ENCODE measurements at places on chromosomes 2 and 18. TPM values are rescaled to one million over a fixed set of nuclear protein-coding genes. Genes with fewer than 3 reads are reported as not detected.

DNA sequence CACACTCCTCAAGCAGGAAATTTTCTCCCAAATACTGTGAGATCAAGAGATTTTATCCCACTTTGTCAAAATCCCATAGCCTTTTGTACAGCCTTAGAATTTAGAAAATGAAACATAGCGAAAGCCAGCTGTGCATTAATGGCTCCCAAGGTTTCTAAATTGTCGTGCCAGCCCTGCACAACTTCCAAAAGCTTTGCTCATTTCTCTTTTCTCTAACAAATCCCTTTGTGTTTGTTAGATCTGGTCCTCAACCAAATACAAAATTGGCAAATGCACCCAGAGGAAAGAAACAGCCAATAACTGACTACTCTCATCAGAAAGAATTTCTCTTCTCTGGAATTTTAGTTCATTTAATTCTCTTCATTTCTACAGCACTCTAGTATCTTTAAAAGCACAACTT, 361.1 kb downstream of the INSIG2 start:
- H3K4me3 ChIP-seq = no peak overlapping the region
- H3K36me3 ChIP-seq = no peaks in the 10 kb centered on the region
- DNase-seq = no peak
- peaks cover 18% of the 10 kb centered on the region for H3K27me3 ChIP-seq
- H3K4me1 ChIP-seq = no peaks in the 10 kb centered on the region
- H3K27ac ChIP-seq = no peak overlapping the region

DNA sequence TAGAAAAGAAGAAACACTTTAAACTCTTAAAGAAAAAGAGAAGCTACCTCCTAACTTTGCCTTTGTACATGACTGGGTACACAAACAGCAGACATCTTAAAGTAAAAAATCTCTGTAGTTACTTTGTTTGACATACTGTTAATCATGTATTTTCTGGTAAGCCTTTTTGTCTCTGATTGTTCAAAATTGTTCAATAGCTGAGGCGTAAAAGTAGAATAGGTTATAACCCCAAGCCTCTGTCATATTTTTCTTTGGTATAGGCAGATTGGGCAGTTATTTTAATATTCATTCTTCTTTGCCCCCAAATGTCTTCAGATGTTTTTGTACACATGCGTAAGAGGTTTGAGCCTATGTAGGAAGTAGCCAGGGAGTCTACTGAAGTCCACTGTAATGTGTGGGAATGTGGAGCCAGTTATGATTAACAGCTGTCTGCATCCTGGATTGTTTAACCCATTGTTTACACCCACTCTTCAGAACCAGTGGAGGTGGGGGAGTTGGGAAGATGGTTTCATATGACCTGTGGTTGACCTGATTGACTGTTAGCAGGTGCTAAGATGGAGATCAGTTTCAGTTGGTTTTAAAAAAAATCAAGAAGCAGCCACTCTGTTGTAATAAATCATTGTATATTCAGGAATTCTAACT, 150.5 kb downstream of the TANC1 start:
- H3K27me3 ChIP-seq = no peaks in the 10 kb centered on the region
- no peak overlapping the region for H3K27ac ChIP-seq
- no peak for DNase-seq
- H3K4me1 ChIP-seq = peaks cover 6% of the 10 kb centered on the region

- H3K27ac ChIP-seq = no peak overlapping the region
- DNase-seq = no peak
- H3K4me3 ChIP-seq = no peak overlapping the region
- H3K4me1 ChIP-seq = peaks cover 45% of the 10 kb centered on the region
These were observed 192.8 kb downstream of the ARHGAP15 start for GRCh38 chr2:143321994-143322393.

DNA sequence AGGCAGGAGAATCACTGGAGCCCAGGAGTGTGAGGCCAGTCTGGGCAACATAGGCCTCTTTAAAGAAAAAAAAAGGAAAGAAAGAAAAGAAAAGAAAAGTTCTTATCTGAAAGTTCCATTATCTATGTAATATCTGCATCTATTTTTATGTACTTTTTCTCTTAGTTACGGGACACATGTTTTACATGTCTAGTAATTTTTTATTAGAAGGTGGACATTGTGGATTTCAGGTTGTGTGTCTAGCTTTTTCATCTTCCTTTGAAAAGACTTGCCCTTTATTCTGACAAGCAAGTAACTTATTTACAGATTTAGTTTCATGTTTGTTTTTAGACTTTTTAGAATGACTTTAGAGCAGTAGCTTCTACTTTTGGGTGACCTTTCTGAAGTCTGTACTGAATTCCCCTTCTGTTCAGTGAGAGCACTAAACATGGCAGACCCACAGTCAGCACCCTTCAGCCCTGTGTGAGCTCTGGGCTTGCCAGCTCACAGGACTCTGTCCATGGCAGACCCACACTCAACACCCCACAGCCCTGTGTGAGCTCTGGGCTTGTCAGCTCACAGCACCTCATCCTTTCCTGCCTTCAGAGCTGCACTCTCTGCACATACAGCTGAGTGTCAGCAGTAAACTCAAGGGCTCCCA, 17.5 kb downstream of the TRAPPC12 start:
- H3K36me3 ChIP-seq = peaks cover 72% of the 10 kb centered on the region
- peaks cover 2% of the 10 kb centered on the region for H3K4me1 ChIP-seq
- no peak overlapping the region for H3K4me3 ChIP-seq
- no peak overlapping the region for H3K27ac ChIP-seq
- no peak for DNase-seq

DNA sequence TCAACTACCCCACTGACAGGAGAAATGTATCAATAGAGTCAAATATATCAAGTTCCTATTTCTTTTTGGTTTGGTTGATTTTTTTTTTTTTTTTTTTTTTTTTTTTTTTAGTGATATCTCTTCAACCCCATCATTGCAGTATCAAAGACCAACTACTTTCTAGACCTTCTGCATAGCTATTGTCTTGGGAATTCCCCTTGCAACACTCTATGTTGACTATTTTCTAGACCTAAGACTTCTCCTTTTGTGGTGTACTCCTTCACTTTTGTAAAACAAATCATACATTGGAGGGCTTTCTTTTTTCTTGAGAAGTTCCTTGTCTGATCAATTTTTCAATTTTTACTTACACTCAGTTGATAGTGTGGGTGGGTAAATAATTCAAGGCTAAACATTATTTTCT, 46.5 kb upstream of the NR4A2 start:
- peaks cover 5% of the 10 kb centered on the region for H3K36me3 ChIP-seq
- H3K4me3 ChIP-seq = no peak overlapping the region
- H3K27me3 ChIP-seq = peaks cover 4% of the 10 kb centered on the region
- no peak for DNase-seq
- peaks cover 19% of the 10 kb centered on the region for H3K4me1 ChIP-seq
- H3K27ac ChIP-seq = no peak overlapping the region

The CFAP53 gene
- total RNA-seq = 0.37 TPM

The ZNF385B gene
- not detected for total RNA-seq

Measured in activated CD4-positive, alpha-beta T cell treated with anti-CD3 and anti-CD28 coated beads for 36 hours (primary cell).